ENCODE measurements at places on chromosomes 6 and 20. TPM values are rescaled to one million over a fixed set of nuclear protein-coding genes. Genes with fewer than 3 reads are reported as not detected.

DNA sequence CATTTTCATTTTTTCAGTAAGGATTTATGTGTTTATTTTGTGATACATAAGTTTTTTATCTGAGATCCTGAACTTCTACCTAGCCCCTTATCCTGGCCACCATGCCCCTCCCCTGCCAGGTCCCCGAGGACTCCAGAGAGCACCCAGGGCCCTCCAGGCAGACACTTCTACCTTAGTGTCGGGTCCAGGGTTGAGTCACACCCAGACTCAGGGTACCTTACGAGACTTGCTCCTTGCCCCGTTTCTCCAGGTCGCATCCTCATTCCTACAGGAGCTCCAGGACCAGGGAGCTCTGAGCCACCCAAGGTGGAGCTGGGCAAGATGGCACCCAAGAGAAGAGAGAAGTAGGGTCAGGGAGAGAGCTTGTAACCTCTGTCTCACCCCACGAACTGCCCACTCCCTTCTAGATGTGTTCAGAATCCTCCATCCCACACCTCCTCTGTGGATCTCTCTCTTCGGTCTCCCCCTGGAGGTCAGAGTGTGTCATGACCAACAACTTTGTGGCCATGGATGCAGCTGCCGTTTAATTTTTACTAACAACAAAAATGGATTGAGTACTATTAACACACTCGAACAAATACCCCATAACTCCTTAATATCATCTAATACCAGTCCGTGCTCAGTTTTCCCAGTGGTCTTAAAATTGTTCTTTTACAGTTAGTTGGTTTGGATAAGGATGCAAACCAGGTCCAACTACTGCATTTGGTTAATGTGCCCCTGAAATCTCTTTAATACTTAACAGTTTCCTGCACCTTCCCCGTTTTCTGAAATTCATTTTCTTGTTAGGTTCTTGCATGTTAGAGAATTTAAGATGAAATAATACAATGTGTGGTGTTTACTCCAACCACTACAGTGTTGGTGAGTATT is 130.6 kb upstream of the INSM1 start:
- peak; percentile 23 for DNase-seq

- DNase-seq, result no peak
Observed at GRCh38 chr6:100229512-100229911, 235.2 kb downstream of the SIM1 start.

- DNase-seq, result no peak
Observed at GRCh38 chr6:19160081-19160730, 677.0 kb upstream of the ID4 start.

DNA sequence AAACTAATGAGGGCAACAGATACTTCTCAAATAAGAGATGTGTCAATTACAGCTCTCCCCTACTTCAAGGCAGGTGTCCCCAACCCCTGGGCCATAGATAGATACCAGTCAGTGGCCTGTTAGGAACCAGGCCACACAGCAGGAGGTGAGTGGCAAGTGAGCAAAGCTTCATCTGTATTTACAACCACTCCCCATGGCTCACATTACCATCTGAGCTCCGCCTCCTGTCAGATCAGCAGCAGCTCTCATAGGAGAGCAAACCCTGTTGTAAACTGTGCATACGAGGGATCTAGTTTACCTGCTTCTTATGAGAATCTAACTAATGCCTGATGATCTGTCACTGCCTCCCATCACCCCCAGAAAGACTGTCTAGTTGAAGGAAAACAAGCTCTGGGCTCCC is 422.1 kb downstream of the GJA1 start:
- DNase-seq, result no peak

GRCh38 chr6:145903356-145904102 is 60.6 kb downstream of the SHPRH start:
- DNase-seq, result no peak

DNA sequence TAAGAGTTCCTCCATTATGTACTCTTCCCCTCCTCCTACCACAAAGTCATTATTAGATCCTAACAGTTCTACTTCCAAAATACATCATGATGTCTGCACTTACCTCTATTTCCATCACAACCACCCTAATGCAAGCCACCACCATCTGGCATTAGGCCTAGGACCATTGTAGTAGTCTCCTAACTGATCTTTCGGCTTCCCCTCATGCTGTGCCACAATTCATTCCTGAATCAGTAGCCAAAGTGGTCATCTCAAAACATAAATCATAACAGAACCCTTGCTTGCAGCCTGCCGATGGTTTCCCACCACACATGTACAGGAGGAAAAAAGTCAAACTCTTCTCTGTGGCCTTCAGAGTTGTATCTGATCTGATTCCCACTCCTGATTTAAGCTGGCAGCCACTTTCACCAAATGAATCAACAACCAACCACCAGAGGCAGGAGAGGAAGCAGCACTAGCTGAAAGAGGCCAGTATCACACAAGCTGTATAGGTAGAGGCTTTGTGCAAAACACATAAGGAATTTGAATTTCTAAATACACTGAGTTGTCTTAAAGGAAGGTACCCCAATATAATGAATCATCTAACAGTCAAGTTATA is 26.1 kb downstream of the FAM184A start:
- no peak for DNase-seq

- DNase-seq, result no peak
Observed at GRCh38 chr6:165653196-165653595, 9.8 kb downstream of the PDE10A start.

DNA sequence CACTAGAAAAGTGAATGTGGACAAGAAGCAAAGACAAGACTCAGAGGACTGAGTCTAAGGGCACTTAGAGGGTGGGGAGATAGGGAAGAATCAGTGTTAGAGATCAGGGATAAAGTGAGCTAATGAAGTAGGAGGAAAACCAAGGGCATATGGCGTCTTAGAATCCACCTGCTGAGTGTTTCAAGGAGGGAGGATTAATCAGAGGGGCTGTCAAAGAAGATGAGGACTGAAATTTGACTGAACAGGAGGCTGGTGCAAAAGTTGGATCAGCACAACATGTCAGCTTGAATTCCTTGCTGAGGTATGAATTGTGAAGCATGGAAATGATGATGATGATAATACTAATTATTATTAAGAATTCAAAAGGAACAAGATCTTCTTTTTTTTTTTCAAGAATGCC is 39.4 kb downstream of the PLCB4 start:
- no peak for DNase-seq

DNA sequence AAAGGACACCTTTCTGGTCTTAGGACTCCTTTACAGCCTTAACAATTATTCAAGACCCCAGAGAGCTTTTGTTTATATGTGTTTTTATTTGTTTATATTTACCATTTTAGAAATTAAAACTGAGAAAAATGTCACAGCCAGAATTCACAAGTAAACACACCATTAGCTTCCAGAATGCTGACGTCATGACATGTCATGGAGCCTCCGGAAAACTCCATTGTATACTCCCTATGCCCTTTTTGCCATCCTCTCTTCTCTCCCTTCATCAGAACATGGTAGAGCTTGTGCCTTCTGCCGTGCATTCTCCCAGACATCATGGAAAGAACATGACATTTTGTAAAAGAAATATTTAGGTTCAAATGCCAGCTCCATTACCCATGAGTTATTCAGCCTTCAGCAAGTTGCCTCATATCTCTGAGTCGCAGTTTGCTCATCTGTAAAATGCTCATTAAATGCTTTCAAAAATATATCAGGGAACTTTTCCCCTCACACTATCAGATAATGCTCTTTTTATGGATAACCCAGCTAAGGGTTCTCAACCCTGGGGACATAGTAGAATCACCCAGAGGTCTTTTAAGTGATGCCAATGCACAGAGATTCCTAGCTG is 27.8 kb downstream of the TNFAIP3 start:
- DNase-seq, result no peak

DNA sequence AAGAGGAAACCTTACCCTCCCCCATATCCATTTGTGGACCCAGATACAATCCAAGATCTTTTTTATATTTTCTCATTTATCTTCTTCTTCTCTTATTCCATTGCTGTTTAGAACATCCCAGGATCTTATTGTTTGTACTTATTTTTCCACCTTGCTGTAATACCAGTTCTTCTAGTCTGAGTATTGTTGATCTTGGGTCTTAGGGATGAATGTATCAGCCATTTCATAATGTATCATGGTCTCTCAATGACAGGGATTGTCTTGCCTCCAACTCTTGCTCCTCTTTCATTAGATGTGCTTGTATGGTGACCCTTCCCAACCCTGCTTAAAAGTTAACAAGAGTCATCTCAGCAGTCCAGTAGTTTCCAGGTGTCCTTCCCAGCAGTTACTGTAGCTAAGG is 63.3 kb downstream of the MAP3K4 start:
- no peak for DNase-seq

DNA sequence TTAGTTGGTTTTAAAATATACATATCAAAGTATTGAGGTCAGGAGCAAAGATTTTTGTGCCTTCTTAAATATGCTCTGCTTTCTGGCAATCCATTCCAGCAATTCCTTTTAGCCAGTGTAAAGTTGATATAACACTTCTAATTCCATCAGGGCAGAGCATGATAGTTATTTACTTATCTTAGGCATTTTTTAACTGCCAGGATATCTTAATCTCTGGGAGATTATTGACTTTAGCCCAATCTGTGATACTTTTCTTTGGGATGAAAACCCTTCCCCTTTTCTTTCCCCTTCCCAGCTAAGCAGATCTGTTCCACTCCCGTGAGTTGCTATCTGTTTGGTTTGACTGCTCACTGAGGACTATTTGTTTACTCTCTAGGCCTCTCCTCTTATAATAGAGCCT is 168.7 kb upstream of the RSPO3 start:
- no peak for DNase-seq

GRCh38 chr6:84815896-84816735 is 51.7 kb upstream of the TBX18 start:
- no peak for DNase-seq

DNA sequence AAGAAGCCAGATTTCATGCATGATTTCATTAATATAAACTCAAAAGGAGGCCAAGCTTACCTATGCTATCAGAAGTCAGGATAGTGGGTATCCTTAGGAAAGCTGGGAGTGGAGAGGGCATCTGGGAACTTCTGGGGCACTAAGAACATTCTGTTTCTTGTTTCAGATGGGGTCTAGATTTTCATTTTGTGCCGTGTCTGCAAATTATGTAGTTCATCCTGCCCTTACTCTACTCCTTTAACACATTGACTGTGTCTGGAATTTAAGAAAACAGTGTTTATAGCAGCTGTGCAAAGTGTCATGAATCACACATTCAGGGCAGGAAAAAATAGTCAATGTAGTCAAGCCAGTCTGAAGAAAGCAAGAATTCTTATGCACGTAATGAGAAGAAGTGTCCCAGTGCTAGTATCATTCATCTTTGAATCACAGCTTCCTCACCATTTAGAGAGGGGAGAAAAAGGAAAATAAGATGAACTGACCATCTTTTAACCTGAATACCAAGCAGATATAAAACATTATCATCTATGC is 11.6 kb upstream of the SPTLC3 start:
- DNase-seq, result no peak

- no peak for DNase-seq
Observed at GRCh38 chr6:70130865-70131264, 172.0 kb downstream of the COL9A1 start.

DNA sequence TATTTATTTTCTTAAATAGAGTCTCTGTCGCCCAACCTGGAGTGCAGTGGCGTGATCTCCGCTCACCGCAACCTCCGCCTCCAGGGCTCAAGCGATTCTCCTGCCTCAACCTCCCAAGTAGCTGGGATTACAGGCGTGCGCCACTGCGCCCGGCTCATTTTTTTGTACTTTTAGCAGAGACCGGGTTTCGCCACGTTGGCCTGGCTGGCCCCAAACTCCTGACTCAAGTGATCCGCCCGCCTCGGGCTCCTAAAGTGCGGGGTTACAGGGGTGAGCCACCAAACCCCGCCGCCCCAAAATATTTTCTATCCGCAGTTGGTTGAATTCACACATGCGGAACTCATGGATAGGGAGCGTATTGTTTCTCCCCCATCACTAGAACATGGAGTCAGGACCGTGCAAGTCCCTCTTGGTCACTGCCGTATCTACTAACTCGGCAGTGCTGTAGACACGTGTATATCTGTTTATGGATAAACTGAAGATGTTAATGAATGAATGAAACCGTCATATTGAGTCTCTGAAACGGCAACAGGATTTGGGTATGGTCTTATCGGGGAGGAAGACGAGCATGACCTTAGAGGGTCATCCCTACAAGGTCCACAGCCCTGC is 904 bp downstream of the MKKS start:
- DNase-seq, result no peak

DNA sequence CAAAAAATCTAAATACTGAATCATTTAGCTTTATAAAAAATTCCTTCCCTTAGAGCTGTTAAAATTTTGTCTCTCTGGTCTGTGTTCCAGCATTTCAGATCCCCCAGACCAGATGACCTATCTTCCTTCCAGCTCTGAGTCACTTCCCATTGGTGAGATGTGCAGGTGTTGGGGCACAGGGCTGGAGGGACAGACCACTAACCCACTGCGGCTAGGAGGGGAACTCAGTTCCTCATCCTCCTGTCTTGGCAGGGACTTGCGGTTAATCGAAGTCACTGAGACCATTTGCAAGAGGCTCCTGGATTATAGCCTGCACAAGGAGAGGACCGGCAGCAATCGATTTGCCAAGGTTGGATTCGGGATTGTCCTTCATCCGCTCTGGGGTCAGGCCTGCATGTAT is 6.0 kb downstream of the CNPY3 start:
- DNase-seq, result no peak

DNA sequence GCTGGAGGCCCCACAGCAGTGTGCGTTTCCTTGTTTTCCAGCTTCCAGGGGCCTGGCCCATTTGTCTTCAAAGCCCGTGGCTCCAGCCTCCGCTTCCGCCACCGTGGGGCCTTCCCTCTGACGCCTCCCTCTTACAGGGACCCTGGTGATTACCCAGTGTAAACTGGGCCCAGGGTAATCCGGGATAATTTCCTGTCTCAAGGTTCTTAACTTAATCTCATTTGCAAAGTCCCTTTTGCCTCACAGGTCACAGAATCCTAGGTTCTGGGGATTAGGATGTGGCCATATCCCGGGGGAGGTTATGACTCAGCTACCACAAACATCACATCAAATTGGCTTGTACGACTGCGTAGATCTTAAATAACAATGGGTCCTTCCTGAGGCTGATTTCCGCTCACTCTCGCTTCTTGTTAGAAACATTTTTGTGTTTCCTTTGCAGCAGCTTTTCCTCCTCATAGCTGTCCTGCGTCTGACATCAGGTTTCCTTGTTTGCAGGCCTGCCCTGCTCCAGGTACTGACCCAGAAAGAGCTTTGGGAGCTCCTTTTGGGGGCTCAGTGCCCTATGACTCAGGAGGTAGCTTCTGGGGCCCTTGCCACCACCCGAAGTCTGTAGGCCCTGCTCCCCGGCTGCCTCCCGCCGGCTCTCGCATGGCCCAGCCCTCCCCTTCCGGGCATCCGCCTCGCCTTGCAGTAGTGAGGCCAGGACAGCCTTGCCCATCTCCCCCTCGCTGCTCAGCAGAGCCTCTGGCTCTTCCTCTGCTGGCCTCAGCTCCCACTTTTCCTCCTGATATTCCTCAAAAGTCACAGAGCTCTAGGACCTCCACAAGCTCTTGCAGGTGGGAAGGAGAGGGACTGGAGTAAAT is 100.5 kb downstream of the ERMARD start:
- DNase-seq, result no peak

Gene LIN28B
- total RNA-seq, result 0.14 TPM

Gene OTOR
- total RNA-seq, result not detected

Gene TGM3
- 1.4 TPM for total RNA-seq

Gene TPBG
- 23.5 TPM for total RNA-seq

Gene TFAP2D
- total RNA-seq, result not detected

Gene THEMIS
- 2.8 TPM for total RNA-seq

Gene TMEM170B
- total RNA-seq, result 4.5 TPM

Gene CLPSL1
- total RNA-seq, result 0.49 TPM

Gene BNIP5
- 7.4 TPM for total RNA-seq

Gene LY6G6F
- not detected for total RNA-seq

Gene CD40
- 15.8 TPM for total RNA-seq

Measured in mucosa of gallbladder (tissue), 1 donor.